ENCODE measurements at places on chromosomes 7 and 10.

GRCh38 chr7:96303105-96303685 lies 18.7 kb downstream of the SLC25A13 start:
- no peak for DNase-seq

GRCh38 chr10:80465839-80466590 lies 11.9 kb downstream of the TSPAN14 start:
- no peak for DNase-seq

DNA sequence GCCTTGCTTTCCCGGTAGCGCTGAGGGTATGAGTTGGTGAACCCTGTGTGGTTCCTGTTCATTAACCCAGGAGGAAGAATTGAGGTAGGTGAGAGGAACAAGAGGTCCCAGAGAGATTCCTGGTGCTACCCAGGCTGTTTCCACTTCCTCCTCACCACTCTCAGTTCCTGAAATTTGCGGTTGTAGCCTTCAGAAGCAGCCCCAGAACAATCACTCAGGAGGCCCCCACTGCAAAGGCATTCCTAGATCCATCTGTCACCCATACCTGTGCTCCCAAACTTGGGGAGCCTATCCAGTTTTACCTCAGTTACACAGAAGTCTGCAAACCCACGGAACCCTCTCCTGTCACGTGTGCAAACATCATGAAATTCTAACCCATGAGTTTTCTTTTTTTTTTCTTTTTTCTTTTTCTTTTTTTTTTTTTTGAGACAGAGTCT lies 9.0 kb upstream of the PIP4K2A start:
- no peak for DNase-seq

DNA sequence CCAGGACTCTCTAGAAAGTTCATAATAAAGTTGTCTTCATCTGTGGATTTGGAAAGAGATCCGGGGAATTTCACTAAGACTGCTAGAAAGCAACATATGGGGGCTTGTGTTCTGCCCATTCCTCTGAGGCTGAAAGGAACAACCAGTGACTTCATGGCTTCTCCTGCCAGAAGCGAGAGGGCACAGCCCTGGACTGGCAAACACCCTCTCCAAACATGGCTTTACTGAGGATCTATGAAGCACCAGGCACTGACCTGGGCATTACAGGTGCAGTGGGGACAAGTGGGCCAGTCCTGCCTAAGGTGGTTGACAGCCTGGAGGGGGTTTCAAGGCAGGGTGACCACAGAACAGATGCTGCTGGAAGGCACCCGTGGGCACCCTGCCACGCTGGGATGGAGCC lies 185.8 kb upstream of the GPR26 start:
- DNase-seq = no peak

- DNase-seq = no peak
Observed at GRCh38 chr7:68776326-68776725, 821.9 kb upstream of the AUTS2 start.

GRCh38 chr7:98283887-98284222 lies 2.4 kb downstream of the BRI3 start:
- DNase-seq = no peak

DNA sequence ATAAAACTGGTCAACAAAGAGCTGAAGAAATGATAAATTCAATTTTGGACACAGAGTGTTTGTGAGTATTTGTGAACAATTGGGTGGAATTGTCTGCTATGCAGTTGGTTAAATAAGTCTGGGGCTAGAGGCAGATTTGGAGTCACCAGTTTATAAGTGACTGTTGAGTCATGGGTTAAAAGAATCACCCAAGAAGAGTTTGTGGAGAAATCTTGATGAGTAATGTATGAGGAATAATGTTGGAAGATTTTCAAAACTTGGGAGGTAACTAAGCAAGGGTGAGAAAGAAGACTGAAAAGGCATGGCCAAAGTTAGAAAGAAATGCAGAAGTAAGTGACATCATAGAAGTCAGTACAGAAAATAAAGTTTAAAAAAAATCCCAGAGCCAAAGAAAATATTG lies 750.7 kb downstream of the MAGI2 start:
- DNase-seq = no peak

DNA sequence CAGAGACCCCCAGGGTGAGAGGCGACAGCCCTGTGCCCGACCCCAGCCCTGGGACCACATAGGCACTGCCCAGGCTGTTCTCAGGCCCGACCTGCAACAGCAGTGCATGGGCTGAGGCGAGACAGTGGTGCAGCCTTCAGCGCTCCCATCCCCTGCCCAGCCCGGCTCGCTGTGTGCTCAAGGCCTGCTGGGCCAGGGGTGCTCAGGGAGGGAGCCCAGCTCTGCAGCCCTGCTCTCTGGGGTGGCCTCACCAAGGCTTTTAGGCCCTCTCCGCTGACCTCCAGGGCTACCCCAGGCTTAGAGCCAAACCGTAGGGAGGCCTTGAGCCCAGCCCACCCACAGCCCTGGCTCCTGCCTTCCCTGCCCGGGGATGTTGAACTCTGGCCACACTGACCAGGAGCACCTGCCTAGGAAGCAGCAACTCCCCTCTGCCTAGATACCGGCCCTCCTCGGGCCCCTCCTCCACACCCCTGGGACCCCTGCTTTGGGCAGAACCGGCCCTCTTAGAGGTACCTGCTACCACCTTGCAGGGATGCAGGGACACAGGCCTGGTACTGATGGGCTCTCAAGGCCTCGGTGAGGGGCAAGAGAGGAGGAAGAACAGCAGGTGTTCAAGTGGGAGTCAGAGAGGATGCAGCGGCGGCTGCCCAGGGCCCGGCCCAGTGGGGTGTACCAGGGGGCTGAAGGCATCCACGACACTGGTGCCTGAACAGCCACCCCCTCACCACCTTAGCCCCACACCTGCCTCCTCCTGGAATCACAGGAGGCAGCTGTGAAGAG lies 231.5 kb downstream of the ELFN1 start:
- DNase-seq = no peak

- peak; percentile 71 for DNase-seq
Observed at GRCh38 chr10:88049204-88049603, 185.8 kb downstream of the PTEN start.

GRCh38 chr10:123967626-123968243 lies 76.1 kb upstream of the CPXM2 start:
- DNase-seq = peak; percentile 63

- DNase-seq = no peak
Observed at GRCh38 chr7:39810204-39810642, 139.8 kb upstream of the CDK13 start.

DNA sequence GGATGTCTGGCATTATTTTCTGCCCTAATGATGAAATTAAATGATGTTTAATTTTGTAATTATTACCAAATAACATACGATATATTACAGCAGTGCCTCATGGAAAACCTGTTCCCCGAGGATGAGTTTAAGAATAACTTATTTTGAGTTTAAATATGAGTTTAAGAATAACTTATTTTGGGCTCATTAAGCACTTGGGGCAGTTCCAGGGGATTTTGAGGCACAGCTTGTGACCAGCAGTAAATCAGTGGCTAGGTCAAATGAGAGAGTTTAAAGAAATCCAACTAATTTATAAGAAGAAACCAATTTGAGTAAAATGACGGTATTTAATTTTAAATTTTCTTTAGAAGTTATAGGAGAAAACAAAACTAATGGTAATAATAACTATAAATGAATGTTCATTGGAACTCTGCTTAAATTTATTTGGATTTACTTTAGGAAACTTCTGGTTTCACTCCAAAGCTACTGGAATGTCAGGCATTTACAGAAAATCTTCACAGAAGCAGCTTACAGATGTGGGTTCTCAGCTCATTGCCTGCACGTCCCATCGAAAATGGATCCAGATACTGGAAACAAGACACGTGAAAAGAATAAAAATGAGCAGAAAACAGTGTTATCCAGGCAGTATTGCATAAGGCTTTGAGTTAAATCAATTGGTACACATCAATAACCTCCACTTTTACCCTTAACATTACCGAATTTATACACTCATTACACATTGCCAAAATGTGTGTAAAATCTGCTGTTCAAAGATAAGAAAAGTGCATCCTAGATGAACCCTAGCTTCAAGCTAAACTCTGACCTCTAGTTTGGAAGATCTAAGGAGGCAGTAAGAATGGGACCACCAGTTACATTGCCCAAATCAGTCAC lies 784.5 kb upstream of the IGFBP3 start:
- DNase-seq = no peak

DNA sequence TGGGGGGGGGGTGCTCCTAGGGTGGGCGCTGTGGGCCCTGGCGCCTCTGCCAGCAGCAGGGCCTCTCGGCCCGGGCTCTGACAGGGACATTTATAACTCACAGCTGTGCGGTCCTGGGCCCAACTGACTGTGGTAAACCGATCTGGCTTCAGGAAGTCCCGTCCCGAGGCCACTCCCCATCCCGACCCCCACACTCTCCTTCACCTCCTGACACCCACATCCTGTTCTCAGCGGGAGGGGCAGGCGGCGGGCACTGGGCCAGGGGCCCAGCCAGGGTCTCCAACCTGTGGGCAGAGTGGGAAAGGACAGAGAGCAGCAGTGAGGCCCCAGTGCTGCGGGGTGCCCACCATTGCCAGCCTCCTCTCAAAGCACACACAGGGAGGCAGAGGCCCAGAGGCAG lies 69.1 kb downstream of the ZMIZ1 start:
- DNase-seq = peak; percentile 97

- DNase-seq = no peak
Observed at GRCh38 chr7:129828078-129828762, 124.5 kb downstream of the UBE2H start.

GRCh38 chr7:150695654-150696053 lies 10.1 kb downstream of the GIMAP2 start:
- no peak for DNase-seq

- no peak for DNase-seq
Observed at GRCh38 chr7:27198138-27198841, 1.6 kb downstream of the HOXA13 start.

DNA sequence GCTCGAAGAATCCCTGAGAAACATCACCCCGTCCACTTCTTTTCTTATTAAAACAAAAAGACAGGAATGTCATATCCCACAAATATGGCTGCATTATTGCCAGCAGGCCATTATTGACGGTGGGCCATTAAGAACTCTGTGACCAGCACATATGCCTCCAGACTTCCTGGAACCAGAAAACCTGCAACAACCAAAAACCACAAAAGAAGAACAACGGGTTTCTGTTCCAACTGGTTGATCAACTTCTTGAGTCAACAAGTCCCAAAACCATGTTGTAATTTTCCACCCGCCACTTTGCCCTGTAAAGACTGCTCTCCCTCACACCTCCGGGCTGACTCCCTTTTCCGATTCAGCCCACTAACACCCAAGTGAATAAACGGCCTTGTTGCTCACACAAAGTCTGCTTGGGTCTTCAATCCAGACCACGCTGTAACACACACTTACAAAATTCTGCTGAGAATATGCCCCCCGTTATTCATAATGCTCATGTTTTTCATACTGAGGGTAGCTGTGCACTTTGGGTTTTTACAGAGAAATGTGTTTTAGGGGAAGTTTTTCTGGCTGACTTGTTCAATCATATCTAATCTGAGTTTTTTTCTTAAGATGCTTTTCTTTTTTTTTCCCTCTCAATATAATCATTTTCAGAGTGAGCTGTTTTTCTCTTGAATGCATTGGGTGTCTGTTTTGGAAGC lies 20.7 kb downstream of the ZNF107 start:
- peak; percentile 63 for DNase-seq

- no peak for DNase-seq
Observed at GRCh38 chr7:142863891-142864685, 9.2 kb downstream of the EPHB6 start.

DNA sequence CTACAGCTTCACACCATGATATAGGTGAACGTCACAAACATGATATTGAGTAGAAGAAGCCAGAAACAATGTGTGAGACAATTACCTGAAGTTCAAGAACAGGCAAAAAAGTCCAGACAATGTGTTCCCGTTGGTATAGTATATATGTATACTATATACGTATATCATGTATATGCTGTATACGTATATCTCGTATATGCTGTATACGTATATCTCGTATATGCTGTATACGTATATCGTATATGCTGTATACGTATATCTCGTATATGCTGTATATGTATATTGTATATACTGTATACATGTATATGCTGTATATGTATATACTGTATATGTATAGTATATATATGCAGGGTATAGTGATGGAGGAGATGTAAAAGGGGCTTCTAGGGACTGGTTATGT lies 10.8 kb downstream of the ZSCAN25 start:
- no peak for DNase-seq

DNA sequence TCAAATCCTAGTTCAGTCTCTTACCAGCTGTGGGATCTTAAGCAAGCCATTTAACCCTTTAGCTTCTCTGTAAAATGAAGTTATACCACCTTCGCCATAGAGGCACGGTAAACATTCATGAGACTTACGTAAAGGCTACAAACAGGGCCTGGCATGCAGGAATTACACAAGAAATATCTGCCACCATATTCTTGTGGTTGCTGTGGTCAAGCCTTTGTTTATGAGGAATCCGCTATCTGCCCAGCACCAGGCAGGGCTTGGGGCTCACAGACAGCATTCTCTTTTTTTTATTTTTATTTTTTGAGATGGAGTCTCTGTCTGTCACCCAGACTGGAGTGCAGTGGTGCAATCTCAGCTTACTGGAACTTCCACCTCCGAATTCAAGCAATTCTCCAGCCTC lies 9.9 kb downstream of the AIFM2 start:
- no peak for DNase-seq

- no peak for DNase-seq
Observed at GRCh38 chr7:75905785-75906604, 9.0 kb upstream of the POR start.

GRCh38 chr10:1203216-1203615 lies 147.0 kb downstream of the WDR37 start:
- no peak for DNase-seq

DNA sequence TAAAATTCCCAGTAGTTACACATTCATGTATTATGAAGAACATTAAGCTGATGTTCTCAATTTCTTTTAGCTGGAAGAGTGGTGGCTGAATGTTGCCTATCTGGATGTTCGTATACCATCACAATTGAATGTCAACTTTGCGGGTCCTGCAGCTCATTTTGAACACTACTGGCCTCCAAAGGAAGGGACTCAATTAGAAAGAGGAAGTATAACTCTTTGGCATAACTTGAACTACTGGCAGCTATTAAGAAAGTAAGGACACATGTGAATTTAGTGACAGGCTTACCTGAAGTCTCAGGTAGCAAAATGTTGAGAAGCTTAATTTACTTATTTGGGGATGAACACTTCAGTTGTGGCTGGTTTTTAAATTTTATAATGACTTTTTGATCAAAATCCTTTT lies 15.9 kb downstream of the CROT start:
- DNase-seq = no peak

GRCh38 chr7:90224195-90224594 lies 12.7 kb downstream of the STEAP2 start:
- DNase-seq = no peak

- DNase-seq = peak; percentile 33
Observed at GRCh38 chr10:104337521-104337984, 712 bp downstream of the ITPRIP start.

- DNase-seq = no peak
Observed at GRCh38 chr10:6305401-6306321, 102.9 kb downstream of the PFKFB3 start.
